ENCODE measurements at places on chromosomes 16 and 17. TPM values are rescaled to one million over a fixed set of nuclear protein-coding genes. Genes with fewer than 3 reads are reported as not detected.

DNA sequence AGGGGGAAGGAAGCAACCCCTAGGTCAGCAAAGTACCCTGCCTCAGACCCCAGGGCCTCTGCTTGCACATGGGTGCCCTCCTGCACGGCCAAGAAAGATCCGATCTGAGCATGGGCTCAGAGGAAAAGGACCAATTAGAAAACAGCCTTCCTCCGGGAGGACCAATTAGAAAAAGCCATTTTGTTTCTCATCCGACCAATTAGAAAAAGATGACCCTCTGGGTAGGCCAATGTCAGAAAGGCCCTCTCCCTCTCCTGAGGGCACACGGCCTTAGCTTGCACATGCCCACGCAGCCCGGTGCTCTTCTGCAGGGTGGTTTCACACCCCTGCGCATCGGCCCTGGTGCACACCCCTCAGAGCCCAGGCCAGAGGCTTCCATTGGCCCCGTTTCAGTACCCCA, 5.1 kb upstream of the CISD3 start:
- DNase-seq, result no peak

- no peak for DNase-seq
These were observed 36.4 kb downstream of the FOXL1 start for GRCh38 chr16:86614699-86615098.

DNA sequence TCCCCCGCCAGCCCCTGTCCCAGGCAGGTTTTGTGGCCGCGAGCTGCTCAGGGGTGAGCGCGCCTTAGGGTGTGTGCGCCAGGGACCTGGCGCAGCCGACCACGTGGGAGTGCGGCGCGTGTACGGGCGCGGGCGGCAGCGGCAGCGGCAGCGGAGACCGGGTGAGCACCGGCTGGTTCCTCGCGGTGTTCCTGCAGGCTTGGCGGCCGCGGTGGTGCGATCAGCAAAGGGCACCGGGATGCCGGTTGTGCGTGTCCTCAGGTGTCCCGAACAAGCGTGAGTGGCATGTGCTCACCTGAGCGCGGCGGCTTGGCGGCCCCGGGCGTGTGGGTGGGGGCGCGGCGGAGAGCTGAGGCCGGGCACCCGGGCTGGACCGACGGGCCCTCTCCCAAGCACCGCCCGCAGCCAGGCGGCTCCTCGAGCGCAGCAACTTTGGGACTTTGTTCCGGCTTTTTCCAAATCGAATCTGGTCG, 381 bp upstream of the HSD11B2 start:
- DNase-seq, result no peak

- no peak for DNase-seq
These were observed 72.6 kb downstream of the CLEC16A start for GRCh38 chr16:11016993-11017392.

GRCh38 chr16:11877374-11877773, 26.0 kb upstream of the RSL1D1 start:
- DNase-seq, result no peak

DNA sequence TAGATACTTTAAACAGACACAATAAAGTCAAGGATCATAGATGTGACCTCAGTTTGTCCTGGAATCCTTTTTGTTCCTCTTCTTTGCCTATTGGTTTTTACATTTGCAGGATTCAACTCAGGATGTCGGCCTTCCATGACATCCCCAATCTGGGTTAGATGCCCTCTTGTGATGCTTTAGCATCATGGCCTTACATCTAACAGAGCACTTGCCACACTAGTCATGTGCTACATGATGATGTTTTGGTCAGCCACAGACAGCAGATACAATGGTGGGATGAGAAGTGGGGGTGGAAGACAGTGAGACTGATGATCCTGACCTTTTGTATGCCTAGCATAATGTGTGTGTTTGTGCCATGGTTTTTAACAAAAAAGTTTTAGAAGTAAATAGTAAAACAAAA, 1.8 kb upstream of the SYNRG start:
- no peak for DNase-seq

DNA sequence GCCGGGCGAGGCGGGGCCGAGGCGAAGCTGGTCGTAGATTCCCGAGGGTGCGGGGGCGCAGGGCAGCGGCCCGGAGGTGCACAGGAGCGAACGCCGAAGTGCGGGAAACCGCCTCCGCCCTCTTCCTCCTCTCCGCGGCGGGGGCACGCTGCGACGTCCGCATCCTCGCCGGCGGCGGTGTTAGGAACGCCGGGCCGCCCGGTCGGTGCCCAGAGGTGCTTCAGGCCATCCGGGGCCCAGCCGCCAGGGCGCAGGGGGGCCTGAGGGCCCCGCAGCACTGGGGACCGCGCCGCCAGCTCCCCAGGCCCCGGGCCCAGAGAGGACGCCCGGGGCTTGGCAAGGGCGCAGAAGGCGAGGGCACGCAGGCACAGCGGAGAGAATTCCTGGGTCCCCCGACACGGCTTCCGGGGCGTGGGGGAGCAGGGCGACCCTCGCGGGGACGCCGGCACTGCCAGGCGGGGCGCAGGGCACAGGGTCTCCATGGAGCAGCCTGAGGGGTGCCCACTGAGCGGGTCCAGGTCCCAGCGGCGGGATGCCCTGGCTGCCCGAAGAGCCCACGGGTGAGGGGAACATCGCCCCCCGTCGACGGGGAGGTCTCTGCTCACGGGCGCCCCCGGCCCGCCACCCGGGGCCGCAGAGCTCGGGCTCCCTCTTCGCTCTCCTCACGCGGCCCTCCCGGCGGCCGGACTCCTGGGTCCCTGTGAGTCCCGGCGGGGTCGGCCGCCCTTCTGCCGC, 576 bp downstream of the EPOP start:
- no peak for DNase-seq

DNA sequence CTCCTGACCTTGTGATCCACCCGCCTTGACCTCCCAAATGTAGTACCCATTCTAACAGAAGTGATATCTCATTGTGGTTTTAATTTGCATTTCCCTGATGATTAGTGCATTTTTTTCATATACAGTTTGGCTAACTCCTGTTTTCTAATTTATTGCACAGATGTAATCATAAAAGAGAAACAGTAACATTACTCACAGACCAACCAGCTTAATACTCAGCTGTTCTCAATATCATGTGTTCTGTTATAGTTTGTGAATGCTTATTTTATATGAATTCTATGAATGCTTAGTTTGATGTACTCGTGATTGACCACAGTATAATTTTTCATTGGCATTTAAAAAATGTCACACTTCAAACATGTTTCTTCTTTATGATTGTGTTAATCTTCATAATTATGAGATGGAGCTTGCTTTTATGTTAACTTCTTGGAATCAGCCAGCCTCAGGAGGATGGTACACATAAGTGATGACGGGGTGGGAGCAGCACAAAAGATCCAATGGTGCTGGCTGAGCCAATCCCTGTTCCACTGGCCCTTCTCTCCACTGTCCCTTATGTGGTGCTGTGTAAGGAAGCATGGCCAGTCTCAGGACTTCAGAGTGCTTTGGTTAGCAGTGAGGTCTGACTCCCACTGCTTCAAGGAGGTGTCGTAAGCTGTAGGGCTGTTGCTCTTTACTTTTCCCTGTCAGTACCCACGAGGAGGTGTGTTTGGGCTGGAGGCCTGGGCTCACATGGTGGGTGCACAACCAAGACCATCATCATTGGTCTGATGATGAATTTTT, 191.0 kb downstream of the SPECC1 start:
- no peak for DNase-seq

- DNase-seq, result no peak
These were observed 5.9 kb downstream of the PHAF1 start for GRCh38 chr16:67115639-67116038.

DNA sequence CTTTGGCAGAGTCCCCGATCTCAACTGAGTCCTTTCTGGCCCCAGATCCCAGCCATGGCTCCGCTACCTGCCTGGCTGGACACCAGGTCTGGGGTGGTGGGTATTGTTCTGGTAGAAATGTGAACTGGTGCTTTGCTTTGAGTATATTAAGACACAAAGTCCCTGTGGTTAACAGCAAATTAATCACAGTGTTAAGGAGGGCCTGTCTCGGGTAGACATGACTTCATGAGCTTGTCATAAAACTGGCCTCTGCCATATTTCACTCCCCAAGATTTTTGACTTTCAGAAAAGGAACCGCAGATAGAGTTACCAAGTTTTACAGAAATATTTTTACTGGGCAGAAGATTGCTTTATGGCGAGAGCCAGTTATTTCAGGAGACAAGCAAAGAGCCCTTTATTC, 19.5 kb downstream of the NKD1 start:
- no peak for DNase-seq

DNA sequence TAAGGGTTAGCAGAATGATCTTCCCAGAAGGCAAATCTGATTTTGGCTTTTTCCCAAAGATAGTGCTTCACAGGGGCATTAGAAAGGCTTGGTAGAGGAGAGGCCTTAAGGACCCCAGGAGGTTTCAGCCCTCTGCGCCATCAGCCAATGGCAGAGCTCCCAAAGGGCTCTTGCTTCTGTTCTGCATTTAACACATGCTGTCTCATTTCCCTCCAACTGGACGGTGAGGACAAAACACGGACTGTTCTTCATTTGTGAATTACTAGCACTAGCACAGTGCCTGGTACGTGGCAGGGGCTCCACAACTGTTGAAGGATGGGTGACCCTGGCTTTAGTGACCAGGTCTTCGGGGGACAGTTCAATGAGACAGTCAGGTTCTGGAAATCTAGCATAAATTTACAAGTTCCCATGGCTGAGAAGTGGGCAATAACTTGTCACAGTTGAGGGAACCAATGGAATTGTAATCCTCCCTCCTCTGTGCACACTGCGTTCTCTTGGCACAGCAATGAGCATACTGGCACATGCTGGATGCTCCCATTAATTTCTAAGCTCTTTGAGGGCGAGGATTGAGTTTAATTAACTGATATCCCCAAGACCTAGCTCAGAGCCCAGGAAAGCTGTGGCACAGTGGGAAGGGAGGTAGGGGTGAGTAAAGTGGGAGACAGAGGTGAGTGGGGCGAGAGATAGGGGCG, 45.4 kb downstream of the COG7 start:
- no peak for DNase-seq

- no peak for DNase-seq
These were observed 124.0 kb downstream of the SEC14L1 start for GRCh38 chr17:77264617-77265230.

- no peak for DNase-seq
These were observed 14.7 kb upstream of the KLHL36 start for GRCh38 chr16:84633622-84634021.

- DNase-seq, result no peak
These were observed 7.5 kb downstream of the NETO2 start for GRCh38 chr16:47136099-47136842.

DNA sequence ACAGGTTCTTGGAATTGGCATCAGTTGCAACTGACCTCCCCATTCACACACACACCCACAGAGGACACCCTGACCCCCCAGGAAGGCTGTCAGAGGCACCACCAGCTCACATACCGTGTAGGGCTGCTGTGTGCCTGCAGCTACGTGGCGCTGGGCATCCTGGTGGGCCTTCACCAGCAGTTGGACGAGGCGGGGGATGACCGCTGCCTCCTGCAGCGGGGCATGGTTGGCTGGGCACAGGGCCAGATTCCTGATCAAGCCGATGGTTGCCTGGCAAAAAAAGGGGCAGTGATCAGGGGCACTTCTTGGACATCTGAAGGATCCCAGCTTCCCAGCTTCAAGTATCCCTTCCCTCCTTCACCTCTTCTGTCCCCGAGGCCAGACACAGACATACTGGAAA, 24.2 kb upstream of the HAP1 start:
- DNase-seq, result no peak

DNA sequence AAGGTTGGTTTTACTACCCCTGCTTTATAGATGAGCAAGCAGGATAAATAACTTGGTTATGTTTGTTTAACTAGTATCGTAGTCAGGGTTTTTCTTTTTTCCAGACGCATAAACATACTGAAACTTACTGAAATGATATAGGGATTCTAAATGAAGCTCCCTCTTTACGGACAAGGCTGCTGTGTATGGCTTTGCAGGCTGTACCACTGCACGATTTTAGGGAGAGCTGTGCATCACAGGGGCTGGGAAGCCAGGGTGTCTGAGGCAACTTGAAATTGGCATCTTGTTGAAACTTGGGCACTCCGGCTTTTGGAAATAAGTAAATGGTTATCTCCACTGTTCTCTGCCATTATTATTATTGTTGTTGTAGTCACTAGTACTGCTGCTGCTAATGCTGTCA, 218.1 kb upstream of the CDH8 start:
- no peak for DNase-seq

DNA sequence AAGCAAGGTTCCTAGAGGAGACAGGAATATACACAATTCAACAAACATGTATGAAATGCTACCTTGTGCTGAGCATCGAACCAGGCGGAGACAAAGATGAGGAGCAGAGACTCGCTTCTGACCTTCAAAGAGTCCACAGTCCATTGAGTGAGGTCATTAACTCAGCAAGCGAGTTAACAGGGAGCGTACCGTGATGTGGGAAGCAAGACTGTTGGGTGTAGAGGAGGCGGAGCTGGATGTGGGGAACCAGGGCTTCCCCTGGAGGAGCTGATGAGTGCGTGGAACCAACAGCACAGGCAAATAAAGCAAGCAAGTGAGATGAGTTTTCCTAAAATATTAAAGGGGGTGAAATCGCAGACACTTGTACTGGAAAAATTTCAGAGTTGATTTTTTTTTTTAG, 65.0 kb downstream of the NXN start:
- no peak for DNase-seq

TBC1D3E gene
- polyA plus RNA-seq, result not detected

FBXW10B gene
- polyA plus RNA-seq, result 0.83 TPM

SNX20 gene
- 0.81 TPM for polyA plus RNA-seq

JMJD8 gene
- 44.5 TPM for polyA plus RNA-seq

GRAPL gene
- polyA plus RNA-seq, result 3.3 TPM

USP43 gene
- polyA plus RNA-seq, result 7.3 TPM

UTS2R gene
- polyA plus RNA-seq, result 0.24 TPM

BRICD5 gene
- 4.6 TPM for polyA plus RNA-seq
